NCI-H526 treated with DMSO at 0.1 percent for 48 hours (cell line): ENCODE measurements at places on chromosomes 2 and 18.

GRCh38 chr2:8265476-8266226 is 416.2 kb upstream of the ID2 start:
- no peak for DNase-seq

DNA sequence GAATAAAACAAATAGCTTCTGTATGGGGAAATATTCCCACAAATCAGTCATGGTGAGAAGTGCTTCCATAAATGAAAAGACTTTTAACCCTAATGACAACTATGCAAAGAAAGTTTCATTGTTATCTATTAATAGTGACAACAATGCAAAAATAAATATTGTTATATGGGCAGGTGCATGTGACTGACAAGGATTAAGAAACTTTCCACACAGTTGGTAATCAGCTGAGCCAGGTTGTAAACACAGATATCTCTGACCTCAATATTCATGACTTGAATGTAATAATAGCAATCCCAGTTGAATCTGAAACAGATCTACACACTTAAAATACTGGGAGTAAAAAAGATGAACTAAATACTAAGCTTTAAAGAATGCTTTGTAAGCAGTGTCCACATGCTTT is 517.0 kb upstream of the SOX11 start:
- no peak for DNase-seq

GRCh38 chr18:21194871-21195771 is 46.9 kb upstream of the GREB1L start:
- DNase-seq, result peak; percentile 43

GRCh38 chr2:120656273-120656950 is 79.3 kb upstream of the GLI2 start:
- DNase-seq, result no peak

DNA sequence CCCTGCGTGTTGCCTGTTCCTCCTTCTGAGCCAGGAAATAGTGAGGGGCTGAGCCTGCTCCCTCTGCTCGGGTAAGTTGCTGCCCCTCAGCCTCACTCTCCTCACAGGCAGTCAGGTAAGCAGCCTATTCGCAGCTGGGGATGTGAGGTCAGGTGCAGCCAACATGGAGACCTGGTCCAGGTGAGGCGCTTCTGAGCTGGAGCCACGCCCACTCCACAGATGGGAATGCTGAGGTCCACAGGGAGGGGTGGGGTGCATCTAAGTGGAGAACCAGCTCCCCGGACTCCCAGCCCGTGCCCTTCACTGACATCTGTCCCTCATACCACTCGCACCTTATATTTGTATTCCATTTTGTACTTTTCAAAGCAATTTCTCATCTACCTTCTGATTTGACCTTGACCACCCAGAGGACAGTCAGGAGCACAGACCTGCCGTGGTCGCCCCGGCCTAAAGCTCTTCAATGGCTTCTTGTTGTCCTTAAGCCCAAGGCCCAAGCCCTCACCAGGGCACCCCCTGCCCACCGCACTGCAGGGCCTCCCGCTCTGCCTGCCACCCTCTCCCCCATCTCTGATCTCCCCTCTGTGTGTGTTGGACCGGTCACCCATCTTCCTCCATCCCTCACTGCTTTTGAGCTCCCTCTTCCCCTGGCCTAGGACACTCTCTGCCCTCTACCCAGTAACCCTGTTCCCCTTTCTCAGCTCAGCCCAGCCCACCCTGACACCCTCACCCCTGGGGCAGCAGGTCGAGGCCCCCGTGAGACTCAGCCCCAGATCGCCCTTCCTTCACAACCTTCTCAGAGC is 49.2 kb upstream of the TAF1B start:
- DNase-seq, result no peak

DNA sequence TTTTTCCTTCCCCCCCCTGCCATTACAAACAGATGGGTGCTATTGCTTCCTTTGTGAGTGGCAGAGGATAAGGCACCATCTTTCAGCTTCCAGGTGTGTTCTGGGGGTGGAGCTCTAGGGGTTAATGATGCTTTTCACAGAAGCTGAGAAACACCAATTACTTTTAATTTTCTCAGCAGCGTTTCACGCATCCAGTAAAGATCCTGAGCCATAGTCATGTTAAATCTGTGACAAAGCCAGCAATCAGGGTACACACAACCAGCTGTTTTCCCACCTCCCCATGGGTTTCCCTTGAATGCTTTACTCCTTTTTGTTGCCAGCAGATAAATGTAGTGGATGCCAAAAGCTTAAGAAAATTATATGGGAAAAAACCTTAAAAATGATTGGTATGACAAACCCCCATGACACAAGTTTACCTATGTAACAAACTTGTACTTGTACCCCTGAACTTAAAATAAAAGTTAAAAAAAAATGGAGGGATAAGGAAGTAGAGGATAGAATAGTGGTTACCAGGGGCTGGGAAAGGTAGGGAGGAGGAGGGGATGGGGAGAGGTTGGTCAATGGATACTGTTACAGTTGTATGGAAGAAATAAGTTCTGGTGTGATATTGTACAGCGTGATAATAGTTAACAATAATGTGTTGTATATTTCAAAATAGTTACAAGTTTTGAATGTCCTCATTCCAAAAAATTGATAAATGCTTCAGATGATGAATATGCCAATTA is 70.0 kb downstream of the ACOXL start:
- DNase-seq, result no peak

DNA sequence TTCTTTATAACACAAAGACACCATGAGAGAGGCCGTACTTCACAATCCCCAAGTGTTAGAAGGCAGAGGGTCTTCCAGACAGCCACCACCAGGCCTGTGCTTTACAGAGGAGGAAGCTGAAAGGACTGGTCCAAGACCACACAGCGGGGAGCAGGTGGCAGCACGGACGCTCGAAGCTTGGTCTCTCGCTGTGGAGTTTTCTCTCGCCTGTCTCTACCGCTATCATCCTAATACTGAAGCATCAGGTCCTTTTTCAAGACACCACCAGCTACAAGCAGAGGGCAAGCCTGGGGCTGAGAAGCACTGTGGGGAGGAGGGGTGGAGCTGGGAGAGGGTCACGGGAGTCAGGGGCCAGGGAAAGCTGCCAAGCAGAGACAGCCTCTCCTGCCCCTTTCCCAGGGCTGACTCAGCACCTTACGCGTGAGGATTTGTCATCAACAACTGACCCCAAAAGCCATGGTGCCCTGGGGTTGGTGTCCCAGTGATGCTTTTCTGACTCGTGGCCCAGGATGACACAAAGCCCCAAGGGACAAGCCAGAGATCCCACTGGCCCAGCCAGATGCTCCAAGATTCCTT is 31.9 kb upstream of the FOSL2 start:
- DNase-seq, result no peak

GRCh38 chr18:45891806-45892205 is 66.3 kb downstream of the SIGLEC15 start:
- DNase-seq, result no peak

- DNase-seq, result no peak
Measured at GRCh38 chr2:181153886-181154285, 173.5 kb downstream of the UBE2E3 start.

DNA sequence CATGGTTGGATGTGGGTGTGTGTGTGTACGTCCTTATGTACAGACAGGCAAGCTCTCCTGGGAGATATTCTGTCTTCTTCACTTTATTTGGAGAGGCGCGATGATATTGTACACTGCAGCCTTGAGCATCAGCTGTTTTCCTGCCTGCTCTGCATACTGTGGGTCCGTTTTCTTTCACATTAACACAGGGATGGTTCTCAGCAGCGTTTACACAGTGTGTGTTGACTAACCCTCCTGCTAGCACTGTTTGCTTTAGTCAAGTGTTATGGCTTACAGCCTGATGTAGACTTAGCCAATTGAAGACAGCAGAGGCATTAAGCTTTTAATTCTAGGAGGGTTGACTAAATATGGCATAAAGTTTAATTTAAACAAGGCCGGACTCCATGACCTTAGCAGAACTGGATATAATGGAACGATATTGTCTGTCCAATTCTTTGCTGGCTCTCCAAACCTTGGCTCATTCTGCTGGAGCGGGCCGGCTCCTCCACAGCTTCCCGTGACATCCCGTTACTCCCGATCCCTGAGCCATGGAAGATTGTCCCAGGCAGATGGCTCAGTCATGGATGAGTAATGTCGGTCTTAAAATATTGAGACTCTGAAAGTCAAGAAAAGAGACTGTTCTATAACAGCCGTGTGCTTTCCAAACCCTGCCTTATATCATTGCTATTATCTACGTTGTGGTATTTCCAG is 134.7 kb downstream of the TPGS2 start:
- peak; percentile 40 for DNase-seq

DNA sequence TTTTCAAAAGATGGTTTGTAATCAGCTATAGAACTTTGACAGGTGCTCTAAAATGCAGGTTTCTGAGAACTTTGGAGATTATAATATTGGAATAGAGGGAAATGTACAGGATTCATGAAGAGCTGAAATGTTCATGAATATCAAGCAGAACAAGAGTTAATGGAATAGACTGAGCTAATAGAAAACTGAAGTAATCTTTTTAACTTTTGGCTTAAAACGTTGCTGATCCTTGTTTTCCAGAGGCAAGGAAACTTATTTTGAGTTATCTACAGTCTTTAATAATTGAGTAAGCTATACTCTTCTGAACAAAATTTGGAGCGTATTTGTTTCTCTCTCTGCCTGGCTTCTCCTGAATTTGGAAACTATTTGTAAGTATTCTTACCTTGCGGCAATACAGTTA is 10.8 kb upstream of the IL18RAP start:
- DNase-seq, result no peak

- no peak for DNase-seq
Measured at GRCh38 chr2:133953524-133953923, 300.3 kb upstream of the MGAT5 start.

- DNase-seq, result peak; percentile 52
Measured at GRCh38 chr2:215271446-215271845, 40.4 kb upstream of the ATIC start.

DNA sequence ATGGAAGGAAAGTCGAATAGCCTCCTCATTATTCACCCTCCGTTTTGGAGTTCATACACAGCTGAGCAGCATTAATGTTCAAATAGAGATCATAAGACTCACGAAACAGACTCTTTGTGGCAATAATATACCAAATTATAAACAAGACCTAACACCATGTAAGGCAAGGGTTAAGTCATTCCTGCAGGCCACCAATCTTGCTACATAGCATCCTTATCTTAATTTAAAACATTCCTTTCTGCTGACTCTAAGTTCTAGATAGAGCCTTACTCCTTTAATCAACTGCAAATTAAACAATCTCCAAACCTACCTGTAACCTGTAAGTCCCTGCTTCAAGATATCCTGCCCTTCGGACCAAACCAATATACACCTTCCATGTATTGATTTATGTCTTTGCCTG is 178.0 kb downstream of the PDE11A start:
- no peak for DNase-seq

DNA sequence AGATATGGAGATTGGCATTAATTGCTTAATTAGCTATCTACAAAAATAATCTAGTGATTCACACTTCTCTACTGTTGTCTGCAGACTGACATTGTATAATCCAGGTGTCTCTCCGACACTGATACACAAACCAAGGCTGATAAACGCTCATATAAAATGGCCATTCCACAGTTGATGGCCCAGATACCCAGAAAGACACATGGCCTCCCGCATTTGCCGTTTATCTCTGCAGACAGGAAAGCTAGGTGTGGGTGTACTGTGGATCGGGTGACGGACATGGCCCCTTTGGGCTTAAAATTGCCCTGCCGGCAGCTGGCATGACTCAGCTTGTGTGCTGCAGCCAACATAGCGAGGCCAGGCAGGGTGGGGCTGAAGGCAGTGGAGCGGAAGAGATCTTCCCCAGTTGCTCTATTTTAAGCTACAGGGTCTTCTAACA is 18.5 kb downstream of the PMAIP1 start:
- peak; percentile 79 for DNase-seq

- DNase-seq, result no peak
Measured at GRCh38 chr18:70260683-70261082, 28.2 kb upstream of the SOCS6 start.

GRCh38 chr18:12597760-12598159 is 60.1 kb downstream of the SPIRE1 start:
- no peak for DNase-seq

GRCh38 chr2:160256507-160256906 is 56.4 kb upstream of the ITGB6 start:
- DNase-seq, result no peak

DNA sequence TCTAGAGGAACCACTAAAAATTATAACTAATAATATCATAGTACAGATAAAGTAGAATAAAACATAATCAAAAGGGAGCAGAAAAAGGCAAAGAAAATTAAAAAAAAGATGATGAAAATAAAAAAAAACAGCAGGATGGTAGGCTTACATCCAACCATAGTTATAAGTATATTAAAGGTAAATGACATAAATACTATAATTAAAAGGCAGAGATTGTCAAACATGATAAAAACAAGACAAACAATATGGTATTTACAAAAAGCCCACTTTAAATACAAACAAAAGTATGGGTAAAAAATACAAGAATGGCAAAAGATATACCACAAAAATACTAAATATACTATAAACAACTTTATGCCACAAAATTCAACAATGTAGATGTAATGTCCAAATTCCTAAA is 24.4 kb downstream of the CCDC148 start:
- DNase-seq, result no peak

- no peak for DNase-seq
Measured at GRCh38 chr2:209526561-209526960, 102.7 kb downstream of the MAP2 start.

GRCh38 chr2:219603771-219604170 is 6.1 kb downstream of the STK11IP start:
- no peak for DNase-seq

- DNase-seq, result no peak
Measured at GRCh38 chr2:33145459-33145858, 198.7 kb downstream of the LTBP1 start.

GRCh38 chr2:65660340-65660739 is 227.9 kb upstream of the SPRED2 start:
- DNase-seq, result no peak

GRCh38 chr18:59502274-59503175 is 143.5 kb upstream of the LMAN1 start:
- no peak for DNase-seq
